ENCODE measurements at places on chromosomes 16 and 17.

DNA sequence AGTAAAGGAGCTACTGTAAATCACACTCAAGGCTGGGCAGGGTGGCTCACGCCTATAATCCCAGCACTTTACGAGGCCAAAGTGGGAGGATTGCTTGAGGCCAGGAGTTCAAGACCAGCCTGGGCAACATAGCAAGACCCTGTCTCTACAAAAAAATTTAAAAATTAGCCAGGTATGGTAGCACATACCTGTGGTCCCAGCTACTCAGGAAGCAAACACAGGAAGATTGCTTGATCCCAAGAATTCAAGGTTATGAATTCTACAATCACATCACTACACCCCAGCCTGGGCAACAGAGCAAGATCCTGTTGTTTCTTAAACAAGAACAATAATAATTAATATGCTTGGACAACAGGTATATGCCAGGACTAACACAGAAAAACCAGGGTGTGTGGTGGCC, 13.2 kb downstream of the RHBDL3 start:
- DNase-seq, result no peak

GRCh38 chr16:19123535-19124178, 9.9 kb downstream of the ITPRIPL2 start:
- no peak for DNase-seq

- DNase-seq, result peak; percentile 74
Observed at GRCh38 chr16:71883849-71884638, at the start of gene ZNF821. TSS of gene ZNF821 (minus strand) at chr16:71884182. CDS start at chr16:71879946, 4,236 bp downstream.

GRCh38 chr17:41737680-41738023, 3.2 kb upstream of the HAP1 start:
- DNase-seq, result no peak

DNA sequence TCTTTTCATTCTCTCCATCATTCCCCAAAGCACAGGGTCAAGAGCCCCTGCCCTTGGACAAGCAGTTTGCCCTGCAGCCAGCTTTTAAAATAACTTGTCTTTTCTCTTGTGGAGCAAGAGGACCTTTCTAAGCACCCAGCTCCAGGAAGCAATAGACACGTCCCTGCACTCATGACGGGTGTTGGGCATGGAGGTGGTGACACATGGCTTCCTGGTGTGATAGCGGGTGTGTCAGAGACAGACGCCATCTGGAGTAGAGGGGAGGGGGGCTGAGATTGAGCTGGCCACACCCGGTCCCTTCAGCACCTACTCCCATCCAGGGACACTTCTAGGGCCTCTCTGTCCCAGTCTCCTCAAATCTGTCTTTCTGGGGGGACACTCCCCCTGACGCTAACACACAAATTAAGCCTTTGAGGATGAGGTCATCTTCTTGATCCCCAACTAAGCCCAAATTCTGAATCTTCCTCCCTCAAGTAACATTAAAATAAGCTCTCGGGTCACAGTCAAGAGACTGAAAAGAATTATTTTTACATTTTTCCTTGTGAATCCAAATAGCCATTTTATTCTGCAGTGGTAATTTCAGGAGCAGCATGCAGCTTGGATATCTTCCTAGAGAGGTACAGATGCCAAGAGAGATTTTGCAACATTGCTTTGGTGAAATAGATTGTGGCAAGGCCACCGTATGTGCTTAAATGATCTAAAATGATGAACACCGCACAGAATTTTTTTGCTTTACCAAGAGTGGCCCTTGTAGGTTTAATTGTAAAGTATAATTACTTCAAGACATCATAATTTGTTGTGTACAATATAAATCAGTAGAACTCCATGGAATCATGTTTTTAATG, 216.6 kb upstream of the IRX3 start:
- DNase-seq, result no peak

DNA sequence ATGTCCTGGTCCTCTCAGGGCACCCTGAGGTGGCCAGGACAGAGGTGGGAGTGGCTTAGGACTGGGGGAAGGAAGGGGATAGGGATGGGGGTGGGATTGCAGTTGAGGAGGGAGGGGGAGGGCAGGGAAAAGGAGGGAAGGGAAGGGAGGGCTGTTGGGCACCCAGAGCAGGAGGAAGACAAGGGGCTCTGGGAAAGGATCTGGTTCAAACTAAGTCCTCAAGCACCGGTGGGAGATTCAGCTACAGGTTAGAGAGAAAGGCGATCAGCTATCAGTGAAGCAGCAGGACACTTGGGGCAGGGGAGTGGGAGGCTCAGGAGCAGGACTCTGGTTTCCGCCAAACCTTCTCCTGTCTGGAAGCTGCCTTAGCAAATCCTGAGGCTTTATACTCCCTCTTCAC, 44.6 kb upstream of the ACSM2B start:
- DNase-seq, result no peak

- DNase-seq, result no peak
Observed at GRCh38 chr16:71956486-71956885, 43.7 kb downstream of the PKD1L3 start.
